ENCODE measurements at places on chromosomes 12 and 14.

DNA sequence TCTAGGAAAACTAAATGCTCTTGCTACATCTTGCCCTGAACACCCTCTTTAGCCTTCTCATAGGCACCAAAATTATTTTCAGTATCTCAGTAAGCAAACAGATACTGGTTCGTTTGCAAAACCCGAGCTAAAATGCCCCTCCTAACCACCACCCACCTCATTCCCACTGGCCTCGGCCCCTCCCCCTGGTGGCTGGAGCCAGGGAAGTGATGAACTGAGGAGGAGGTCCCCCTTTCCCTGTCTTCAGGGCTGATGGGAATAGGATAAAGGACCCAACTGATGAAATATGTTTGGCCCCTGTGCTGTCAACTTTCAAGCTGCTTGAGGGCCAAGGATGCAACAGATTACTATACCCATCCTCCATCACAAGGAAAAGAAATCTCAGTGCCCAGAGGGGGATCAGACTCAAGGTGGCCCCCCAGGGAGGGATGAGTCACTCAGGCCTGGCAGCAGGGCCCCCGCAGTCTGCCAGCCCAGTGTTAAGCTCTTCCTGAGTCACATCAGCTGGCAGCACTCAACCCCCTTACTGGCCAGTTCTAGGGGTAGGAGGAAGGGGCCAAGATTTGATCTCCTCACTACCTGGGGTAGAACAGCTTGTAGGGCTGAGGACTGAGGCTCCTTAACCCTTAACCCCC, 1.7 kb downstream of the ANKRD52 start:
- peak; percentile 72 for DNase-seq

DNA sequence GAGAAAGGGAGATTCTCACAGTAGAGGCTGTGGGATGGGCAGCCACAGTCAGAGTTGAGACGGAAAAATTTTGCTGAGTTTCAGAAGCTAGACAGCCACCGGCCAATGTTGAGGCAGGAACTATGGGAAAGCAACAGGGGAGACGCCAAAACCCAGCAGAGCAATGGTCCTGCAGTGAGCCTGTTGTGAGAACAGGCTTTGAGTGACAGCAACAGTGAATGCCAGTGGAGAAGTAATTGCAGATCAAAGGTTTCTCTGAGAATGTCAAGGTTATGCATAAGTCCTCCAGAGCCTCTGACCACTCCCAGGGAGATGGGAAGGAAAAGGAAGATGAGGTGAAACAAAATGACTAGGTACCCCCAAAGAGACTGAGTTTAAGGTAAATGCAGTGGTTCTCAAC, 54.2 kb upstream of the DAAM1 start:
- no peak for DNase-seq

- DNase-seq = peak; percentile 90
Observed at GRCh38 chr14:49946320-49947141, 53.6 kb downstream of the ARF6 start.

DNA sequence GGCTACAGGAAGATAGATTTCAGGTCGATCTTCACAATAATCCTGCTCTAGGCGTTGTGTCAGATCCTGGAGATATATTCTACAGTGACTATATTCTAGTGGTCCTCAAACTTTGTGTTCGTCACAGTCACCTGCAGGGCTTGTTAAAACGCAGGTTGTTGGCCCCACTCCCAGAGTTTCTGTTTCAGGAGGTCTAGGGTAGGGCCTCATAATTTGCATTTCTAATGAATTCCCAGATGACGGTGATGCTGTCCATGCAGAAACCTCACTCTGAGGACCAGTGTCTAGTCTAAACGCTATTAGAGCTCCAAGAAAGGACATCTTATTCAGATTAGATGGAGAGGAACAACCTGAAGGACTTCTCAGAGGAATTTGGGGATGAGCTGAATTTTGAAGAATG, 13.2 kb upstream of the SLC6A13 start:
- no peak for DNase-seq

DNA sequence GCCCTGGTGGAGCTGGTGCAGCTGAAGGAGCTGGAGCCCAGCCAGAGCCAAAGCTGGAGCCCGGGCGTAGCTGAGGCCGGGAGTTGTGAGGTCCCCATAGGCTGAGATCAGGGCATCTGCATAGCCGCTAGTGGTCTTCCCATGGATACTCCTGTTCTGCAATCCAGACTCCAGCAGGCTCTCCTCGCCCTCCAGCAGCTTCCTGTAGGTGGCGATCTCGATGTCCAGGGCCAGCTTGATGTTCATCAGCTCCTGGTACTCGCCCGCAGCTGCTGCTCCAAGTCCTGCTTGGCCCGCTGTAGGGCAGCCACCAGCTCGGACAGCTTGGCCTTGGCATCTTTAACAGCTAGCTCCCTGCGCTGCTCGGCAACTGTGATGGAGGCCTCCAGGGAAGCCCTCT, 966.1 kb downstream of the FSCB start:
- no peak for DNase-seq

- no peak for DNase-seq
Observed at GRCh38 chr12:98227162-98227561, 288.2 kb upstream of the TMPO start.

- DNase-seq = no peak
Observed at GRCh38 chr14:67820428-67820971, 921 bp downstream of the RAD51B start.

DNA sequence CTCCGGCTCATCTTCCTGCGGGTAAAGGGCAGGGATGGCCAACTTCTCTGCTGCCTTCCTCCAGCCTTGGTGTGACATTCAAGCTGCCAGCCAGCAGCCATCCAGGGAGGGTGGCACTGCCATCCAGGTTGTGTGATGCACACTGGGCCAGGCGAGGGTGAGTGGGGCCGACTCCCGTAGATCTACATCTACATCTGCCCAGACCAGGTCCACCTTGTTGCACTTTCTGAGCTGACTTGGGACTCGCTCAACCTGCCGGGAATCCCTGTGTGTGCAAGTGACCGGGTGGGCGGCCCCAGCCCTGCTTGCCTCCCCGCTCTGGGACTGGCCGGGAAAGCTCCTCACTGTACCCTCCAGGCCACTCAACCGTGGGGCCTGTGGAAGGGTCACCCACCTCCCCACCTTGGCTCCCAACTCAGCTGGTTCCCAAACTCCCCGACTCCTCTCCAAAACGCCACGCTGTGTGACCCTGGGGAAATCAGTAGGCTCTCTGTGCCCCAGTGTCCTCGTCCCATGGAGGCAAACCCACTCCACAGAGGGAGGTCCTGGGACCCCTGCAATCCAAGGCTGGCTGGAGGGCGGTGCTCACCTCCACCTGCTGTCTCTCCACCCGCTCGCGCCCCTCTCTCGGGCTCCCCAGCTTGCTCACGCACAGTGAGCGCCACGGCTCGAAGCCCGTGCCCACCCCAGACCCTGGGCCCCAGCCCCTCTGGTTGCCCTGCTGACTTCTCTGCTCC, 14.7 kb downstream of the JAG2 start:
- DNase-seq = no peak

- DNase-seq = peak; percentile 88
Observed at GRCh38 chr12:57726151-57726883, 12.2 kb downstream of the AGAP2 start.

- no peak for DNase-seq
Observed at GRCh38 chr12:80192087-80192486, 92.8 kb downstream of the OTOGL start.

DNA sequence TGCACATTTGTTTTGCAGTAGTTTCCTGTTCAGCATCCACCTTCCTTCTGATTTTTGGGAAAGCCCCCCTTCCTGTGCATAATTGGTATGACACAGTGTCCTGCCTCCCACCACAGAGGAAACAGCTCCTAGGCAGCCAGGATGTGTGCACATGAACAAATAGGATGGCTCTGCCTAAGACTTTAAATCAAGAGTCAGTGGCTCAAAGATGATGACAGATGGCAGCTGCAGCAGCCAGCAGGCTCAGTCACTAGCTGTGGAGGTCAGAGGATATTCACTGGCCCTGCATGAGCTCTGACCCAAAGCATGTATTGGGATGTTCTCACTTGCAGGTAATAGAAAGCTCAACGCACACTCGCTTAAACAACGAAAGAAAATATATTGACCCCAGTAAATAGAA, 90.3 kb downstream of the KCNK10 start:
- no peak for DNase-seq

DNA sequence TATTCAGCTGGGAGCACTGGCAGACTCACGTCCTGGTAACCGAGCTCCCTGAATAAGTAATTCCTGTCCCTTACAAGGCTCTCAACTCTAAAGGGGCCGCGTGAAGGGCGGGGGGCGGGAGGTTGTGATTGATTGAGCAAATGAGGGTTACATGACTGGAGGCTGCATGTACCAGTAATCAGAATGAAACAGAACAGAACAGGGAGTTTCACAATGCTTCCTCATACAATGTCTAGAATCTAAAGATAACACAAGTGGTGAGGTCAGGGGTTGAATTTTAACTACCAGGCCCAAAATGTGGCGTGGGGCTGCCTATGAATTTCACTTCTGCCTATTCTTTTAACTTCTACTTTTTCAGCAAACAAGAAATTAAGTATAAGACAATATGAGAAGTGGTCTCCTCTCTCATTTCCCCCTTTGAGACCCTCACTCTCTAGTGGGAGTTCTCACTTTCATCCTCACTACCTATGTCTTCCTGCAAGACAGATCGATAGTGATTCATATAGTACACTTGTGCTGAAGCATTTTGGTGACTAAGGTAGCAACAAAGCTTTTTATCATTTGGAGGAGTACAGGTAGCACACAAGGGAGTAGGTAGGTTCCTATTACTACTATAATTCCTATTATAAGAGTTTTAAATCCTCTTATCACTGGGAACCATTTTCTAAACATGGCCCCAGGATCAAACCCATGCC, 239.8 kb downstream of the KTN1 start:
- DNase-seq = no peak

- DNase-seq = peak; percentile 10
Observed at GRCh38 chr14:104585966-104586697, 6.6 kb downstream of the C14orf180 start.

- peak; percentile 66 for DNase-seq
Observed at GRCh38 chr14:50677527-50678063, 9.5 kb upstream of the SAV1 start.

GRCh38 chr12:10366875-10367274, 23.0 kb downstream of the KLRK1 start:
- no peak for DNase-seq

DNA sequence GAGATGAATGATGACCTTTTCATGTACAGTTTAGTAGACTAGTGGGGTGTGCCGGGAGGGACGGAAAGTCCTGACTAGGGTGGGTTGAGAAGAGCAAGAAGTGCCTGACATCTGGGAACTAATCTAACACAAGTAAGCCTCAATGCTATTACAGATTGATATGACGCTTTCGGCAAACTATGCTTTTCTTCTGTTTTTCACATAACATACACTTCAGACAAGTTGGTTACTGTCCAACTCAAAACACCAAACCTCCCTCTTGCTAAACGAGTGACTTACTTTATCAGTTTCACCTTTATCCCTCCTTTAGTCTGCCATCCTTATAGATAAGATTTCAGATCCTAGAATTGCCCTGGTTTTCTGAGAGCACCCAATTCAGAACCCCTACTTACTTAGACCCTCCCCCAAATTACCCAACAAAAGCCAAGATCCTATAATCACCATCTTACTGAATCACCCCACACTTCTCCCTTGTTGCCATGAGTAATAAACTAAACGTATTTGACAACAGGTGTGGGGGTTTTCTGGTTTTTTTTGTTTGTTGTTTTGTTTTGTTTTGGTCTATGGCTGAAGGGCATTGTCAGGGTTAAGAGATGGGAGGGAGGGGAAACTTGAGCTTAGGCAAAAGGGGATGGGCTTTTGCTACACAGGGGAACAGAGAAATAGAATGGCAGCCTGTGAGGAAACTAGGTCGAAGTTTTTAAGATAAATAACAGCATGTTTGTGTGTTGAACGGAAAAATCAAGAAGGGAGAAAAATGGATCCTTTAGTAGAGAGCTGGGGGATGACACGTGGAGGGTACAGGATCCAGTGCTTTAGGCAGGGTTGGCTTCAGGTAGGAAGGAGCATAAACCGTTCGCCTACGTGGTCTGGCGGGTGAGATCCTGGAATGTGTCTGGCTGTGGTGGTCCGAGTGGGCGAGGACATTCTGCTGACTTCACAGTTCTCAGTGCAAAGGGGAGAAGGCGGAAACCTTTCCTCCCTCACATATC, 6.1 kb upstream of the PSMA3 start:
- DNase-seq = no peak

DNA sequence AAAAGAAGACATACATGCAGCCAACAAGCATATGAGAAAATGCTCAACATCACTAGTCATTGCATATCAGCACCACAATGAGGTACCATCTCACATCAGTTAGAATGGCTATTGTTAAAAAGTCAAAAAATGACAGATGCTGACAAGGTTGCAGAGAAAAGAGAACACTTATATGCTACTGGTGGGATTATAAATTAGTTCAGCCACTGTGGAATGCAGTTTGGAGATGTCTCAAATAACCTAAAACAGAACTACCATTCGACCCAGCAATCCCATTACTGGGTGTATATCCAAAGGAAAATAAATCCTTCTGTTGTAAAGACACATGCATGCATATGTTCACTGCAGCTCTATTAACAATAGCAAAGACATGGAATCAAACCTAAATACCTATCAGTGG, 238.4 kb downstream of the KCNC2 start:
- DNase-seq = no peak

- peak; percentile 37 for DNase-seq
Observed at GRCh38 chr12:19764408-19764807, 325.1 kb downstream of the AEBP2 start.
